ENCODE measurements at places on chromosomes 13 and 19.

GRCh38 chr19:50702871-50703829 lies 16.5 kb downstream of the SHANK1 start:
- DNase-seq: peak; percentile 42

DNA sequence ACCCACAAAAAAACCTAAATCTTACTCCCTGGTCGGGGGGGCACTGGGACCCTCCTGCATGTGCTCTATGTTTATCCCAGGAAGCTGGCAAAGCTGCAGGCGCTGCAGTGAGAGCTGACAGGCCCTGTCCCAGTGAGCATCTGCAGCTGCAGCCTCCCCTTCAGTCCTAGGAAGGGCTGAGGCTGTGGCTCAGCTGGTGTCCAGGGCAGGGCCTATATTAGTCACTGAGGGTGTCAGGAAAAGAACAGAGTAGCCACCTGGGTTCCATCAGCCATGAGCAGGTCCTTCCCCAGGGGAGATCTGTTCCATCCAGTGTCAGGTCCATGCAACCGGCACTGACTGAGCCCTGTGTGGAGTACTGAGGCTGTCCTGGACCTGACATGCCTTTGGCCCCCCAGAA lies 120.5 kb downstream of the TNFRSF19 start:
- DNase-seq: no peak

DNA sequence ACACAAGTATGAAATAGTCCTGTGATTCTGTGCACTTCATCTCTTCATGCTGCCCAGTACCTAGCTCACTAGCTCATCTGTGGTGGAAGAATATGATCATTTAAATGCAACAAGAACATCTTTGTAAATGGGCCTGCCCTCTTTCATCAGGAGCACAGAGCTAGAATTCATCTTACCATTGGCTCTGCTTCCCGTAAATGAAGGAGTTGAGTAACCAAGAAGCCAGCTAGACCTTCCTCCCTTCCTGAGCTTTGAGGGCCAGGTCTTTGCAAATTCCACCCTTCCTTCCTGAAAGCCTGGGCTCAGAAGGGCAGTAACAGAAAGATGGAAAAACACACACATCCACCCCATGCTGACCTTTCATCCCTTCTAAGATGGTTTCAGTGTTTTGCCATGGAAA lies 82.0 kb downstream of the FRY start:
- DNase-seq: peak; percentile 6

- no peak for DNase-seq
Measured at GRCh38 chr19:21610787-21611186, 105.4 kb downstream of the ZNF429 start.

DNA sequence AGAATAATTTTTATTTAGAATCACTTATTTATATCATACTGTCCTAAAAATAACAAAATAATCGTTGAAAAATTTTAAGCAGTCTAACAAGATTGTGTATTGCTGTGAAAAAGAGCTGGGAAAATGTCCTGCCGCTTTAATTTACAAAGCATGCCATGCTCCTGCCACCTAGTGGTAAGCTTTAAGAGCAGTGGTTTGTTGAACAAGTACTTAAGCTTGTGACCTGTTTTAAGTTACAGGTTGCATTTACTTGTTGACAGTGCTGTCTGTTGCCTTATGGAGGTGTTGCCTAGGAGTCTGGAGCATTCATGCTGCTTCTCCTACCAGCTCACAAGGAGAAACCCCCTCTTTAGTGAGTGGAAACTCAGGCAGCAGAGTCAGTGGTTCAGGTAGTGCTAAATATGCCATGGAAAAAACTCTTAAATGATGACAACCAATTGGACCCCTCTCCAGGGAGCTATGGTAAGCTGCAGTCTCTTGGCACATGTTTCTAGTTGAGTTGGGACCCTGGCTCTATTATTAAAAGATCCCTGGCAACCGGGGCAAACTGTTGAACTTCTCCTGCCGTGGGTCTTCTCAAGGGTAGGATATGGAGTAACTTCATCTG lies 68.4 kb downstream of the SPATA13 start:
- DNase-seq: peak; percentile 76

GRCh38 chr13:39272994-39273393 lies 234.7 kb downstream of the NHLRC3 start:
- no peak for DNase-seq

Data from lung microvascular endothelial cell (primary cell).